ENCODE measurements at places on chromosomes 12 and 14.

- H3K4me3 ChIP-seq = no peak overlapping the region
- no peak overlapping the region for H3K27ac ChIP-seq
- ATAC-seq = no peak
Observed at GRCh38 chr12:31234053-31234840, 91.7 kb downstream of the SINHCAF start.

- no peaks in the 10 kb centered on the region for H3K36me3 ChIP-seq
- H3K27ac ChIP-seq = no peak overlapping the region
- H3K4me1 ChIP-seq = no peaks in the 10 kb centered on the region
Observed at GRCh38 chr12:102956738-102957327, 641 bp upstream of the ASCL1 start.

DNA sequence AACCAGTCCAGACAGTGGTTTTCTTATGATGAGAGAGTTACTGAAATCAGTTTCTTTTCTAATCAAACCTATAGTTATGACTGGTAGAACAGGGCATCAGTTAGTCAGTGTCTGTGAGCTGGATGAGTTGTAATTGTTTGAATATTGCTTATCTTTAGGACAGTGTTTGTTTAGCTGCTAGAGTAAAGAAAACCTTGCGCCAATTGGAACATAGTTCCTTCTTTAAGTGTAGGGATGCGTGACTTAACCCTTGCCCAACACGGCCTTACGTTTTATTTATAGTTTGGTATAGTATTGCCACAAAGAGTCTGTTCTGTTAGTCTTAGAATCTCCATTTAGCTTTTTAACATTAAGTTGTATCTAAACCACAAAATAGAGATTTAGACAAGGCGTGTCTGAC, 572.6 kb downstream of the SLC16A7 start:
- no peak for ATAC-seq
- H3K27ac ChIP-seq = no peak overlapping the region
- no peaks in the 10 kb centered on the region for H3K27me3 ChIP-seq
- no peaks in the 10 kb centered on the region for H3K4me1 ChIP-seq
- no peaks in the 10 kb centered on the region for H3K36me3 ChIP-seq

- no peak overlapping the region for H3K4me3 ChIP-seq
- no peak for ATAC-seq
- H3K27ac ChIP-seq = no peak overlapping the region
- no peaks in the 10 kb centered on the region for H3K27me3 ChIP-seq
- H3K4me1 ChIP-seq = no peaks in the 10 kb centered on the region
- H3K36me3 ChIP-seq = no peaks in the 10 kb centered on the region
Observed at GRCh38 chr12:79442396-79442795, 248.4 kb downstream of the PAWR start.

DNA sequence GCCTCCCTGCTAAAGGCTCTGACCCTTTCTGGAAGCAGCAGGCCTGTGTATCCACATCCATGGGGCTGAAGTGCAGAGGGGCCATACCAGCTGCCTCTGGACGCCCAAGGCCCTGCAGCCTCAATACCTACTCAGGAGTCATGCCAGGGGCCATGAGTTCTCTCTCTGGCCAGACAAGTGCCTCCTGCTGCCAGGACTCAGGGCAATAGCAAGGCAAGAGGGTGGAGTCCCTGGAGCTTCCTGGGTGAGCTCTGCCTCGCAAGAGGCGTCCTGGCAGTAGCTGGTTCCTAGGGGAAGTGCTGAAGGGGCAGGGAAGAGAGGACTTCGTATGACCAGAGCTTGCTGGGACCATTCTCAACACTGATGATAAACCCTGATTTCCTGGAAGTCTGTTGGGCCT, 10.9 kb upstream of the ENDOU start:
- H3K27me3 ChIP-seq = no peaks in the 10 kb centered on the region
- no peaks in the 10 kb centered on the region for H3K36me3 ChIP-seq
- peak overlapping the region; percentile 79 for H3K27ac ChIP-seq

- H3K36me3 ChIP-seq = no peaks in the 10 kb centered on the region
- no peak overlapping the region for H3K27ac ChIP-seq
- no peaks in the 10 kb centered on the region for H3K27me3 ChIP-seq
- ATAC-seq = no peak
- no peaks in the 10 kb centered on the region for H3K4me1 ChIP-seq
Observed at GRCh38 chr12:24955853-24956252, 7.0 kb upstream of the BCAT1 start.
